ENCODE measurements at places on chromosomes 6 and 20.

DNA sequence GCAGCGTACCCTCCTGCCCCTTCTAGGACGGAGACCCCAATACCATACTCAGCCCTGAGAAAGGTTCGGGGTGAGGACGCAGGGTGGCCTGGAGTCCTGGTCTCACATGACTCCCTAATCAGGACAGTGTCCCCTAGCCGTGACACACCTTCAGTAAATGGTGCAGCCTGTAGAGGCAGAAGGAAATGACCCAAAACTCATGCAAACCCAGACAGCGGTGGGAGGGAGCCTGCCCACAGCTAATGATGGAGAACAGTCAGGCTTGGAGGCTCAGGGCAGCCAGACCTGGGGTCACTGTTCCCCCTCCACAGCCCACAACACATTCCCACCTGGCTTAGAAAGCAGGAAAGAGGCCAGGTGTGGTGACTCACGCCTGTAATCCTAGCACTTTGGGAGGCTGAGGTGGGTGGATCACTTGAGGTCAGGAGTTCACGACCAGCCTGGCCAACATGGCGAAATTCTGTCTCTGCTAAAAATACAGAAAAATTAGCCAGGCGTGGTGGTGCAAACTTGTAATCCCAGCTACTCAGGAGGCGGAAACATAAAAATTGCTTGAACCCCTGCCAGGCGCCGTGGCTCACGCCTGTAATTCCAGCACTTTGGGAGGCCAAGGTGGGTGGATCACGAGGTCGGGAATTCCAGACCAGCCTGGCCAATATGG is 8.8 kb upstream of the HMGA1 start:
- no peak for DNase-seq

- no peak for DNase-seq
Observed at GRCh38 chr6:169175360-169175887, 78.2 kb downstream of the THBS2 start.

GRCh38 chr20:58209652-58210397 is 18.6 kb downstream of the ANKRD60 start:
- no peak for DNase-seq

DNA sequence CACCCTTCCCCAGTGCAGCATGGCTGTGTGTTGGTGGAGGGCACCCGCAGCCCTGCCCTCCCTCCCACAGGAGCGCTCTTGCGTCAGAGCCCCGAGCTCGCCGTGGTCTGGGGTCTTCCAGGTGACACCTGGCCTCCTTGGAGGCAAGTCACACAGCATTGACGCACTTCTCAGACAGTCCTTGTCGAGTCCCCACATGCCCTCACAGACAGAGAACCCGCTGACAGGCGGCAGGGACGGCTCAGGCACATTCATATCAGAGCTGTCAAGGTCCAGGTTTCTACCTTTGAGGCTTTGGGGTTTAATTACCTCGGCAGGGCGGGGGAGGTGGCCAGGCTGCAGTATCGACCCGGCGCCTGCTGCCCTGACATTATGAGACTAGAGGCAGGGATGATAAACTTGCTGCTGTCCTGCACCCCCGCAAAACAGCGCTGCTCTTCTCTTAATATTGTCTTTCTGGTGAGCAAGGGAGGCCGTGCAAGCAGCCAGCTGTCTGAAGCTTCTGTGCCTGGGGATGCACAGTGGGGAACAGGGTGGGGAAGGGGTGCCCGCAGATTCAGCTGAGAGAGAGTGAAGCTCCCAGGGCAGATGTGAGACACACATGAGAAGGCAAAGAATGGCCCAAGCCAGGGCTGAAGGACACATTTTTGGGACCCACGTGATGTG is 4.7 kb downstream of the NPEPL1 start:
- DNase-seq, result no peak

DNA sequence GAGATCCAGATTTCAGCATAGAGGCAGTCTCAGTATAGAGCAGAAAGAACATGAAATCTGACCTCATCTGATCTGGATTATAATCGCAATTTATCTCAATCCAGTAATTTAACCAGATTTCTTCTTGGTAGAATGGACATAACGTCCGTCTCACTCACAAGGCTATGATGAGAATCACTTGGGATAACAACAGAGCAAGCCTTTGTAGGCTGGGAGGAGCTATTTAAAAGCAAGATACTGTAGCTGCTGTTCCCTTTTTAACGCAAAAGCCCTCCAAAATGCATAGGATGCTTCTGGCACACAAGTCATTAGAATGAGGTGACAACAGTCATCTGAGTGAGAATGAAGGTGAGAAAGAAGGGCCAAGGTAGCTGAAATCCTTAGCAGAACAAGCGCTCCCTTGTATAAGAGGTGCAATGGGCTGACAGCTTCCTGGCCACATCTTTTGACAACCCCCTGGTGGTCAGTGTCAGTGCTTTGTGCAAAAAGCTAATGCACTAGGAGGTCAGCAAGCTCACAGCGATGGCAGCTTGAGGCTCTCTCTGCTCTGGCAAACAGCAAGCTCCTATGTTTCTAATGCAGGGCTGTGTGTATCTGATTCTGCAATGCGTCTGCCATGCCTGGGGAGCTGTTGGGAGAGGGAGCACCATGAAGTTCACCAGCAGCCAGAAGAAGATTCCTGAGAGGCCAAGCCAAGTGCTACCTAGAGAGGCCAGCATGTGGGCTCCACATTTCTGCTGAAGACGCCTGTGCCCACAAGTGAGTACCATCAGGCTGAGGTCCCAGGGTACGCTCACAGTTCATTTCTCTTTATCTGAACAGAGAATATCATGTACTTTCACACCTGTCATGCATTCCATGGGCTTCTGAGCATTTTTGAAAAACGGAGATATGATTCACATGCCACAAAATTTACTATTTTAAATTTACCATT is 16.2 kb downstream of the METTL24 start:
- DNase-seq, result no peak

DNA sequence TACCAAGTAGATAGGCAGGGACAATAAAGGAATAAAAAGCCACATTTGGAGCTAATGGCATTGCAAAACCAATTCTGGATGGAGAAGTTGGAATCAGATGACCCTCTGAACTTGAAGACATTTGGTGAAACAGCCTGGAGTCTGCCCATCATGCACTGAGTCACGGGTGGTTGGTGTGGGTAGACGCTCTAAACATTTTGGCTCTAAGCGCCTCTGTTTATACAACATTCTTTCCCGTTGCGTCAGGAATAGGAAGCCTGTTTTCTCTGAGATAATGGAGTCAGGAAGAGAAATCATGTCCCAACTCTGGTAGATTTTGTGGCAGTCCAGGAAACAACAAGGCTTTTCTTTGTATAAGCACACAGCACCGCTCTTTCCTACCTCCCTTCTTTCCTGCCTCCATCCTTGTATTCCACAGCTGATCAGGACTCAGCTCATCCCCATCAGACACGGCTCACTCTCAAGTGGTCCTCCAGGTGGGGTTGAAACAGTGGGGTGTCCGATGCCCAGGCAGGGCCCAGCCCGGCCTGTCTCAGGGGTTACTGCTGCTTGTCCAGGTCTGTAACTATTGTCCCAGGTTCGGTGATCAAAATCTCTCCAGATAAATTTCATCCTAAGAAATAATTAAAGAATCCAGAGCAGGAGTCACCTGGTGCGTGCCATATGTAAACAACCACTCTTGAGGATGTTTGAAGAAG is 12.1 kb upstream of the RAMACL start:
- DNase-seq, result peak; percentile 65

DNA sequence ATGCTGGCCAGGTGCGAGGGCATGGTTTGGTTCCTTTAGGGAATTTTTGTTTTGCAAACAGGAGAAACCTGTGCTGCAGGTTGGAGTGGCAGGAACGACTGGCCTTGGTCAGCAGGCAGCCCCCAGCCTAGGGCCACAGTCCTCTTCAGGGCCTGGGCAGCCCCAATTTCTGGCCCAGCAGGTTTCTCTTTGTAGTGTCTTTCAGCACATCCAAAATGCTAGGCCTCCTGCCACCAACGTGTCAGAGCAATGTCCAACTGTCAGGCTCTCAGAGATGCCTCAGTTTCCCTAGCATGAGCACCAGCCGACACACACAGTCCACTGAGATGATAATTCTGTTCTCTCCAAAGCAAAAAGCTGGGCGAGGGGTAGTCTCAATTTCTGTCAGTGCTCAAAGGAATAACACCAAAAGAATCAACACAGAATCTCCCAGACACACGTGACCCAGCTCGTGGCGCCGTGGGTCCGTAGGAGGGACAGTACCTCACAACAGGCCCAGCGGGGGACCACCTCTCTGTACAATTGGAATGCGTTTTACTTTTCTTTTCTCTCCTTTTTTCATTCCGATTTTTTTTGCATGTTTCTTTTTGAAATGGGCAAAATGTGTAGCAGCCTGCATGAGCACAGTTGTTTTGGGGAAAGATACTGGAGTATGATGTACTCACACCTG is 125.9 kb downstream of the TAF4 start:
- DNase-seq, result no peak

GRCh38 chr20:49261173-49261572 is 16.7 kb downstream of the ZNFX1 start:
- no peak for DNase-seq

- no peak for DNase-seq
Observed at GRCh38 chr20:5899444-5899843, 50.9 kb downstream of the TRMT6 start.

DNA sequence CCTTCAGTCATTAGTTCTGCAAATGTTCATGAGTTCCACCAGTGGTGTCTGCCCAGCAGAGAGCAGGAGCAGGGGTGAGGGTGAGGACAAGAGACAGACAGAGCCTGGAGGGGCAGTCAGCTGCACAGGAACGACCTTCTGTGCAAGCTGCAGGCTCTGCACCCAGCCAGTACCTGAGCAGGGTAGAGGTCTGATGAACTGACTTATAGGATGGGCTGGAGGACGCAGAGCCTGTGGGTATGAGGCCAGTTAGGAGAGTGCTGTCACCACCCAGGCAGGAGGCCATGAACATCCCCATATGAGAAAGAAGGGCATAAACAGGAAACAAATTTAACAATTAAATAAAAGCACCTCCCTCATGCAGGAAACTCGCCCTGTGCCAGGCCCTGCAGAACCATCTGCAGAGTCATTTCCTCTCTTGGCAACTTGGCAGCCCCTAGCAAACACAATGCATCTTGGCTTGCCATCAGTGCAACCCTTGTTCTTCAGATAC is 17.9 kb downstream of the C6orf15 start:
- DNase-seq, result no peak

- DNase-seq, result no peak
Observed at GRCh38 chr6:26103141-26103769, 16.0 kb downstream of the HFE start.

- DNase-seq, result no peak
Observed at GRCh38 chr6:139722530-139722929, 348.1 kb upstream of the CITED2 start.

GRCh38 chr6:79261666-79262065 is 27.2 kb upstream of the HMGN3 start:
- no peak for DNase-seq

DNA sequence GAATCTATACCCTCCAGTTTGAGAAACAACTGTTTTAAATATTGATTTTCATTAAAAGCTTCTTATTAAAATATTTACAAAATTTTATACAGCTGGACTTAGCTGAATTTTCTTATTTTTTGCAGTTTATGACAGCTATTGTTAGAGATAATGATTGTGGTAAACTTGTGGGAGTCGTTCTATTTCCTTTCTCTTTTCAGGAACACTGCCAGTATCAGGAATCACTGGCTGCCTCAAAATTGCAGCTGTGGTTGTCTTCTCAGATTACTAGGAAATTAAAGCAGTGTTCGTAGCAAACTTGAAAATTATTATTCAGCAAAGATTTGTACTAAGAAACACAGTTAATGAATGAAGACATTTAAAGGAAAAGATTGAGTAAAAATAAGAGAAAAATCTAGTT is 311.0 kb downstream of the CENPW start:
- DNase-seq, result no peak

- no peak for DNase-seq
Observed at GRCh38 chr20:5843054-5843592, 92.9 kb downstream of the SHLD1 start.

DNA sequence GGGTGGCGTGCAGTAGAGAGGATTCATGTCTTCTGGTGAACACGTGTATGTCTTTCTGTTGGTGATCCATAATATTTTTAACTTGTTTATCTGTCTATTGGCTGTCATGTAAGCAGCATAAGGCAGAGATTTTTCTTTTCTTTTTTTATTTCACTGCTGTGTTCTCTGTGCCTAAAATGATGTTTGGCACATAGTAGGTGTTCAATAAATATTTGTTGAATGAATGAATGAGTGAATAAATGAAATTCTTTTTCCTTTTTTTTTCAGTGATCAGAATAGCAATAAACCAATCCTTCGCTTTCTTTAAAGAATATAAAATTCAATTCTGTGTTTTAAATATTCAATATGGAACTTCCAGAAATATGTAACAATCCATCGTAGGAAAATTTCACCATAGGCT is 30.0 kb downstream of the MAK start:
- DNase-seq, result no peak

DNA sequence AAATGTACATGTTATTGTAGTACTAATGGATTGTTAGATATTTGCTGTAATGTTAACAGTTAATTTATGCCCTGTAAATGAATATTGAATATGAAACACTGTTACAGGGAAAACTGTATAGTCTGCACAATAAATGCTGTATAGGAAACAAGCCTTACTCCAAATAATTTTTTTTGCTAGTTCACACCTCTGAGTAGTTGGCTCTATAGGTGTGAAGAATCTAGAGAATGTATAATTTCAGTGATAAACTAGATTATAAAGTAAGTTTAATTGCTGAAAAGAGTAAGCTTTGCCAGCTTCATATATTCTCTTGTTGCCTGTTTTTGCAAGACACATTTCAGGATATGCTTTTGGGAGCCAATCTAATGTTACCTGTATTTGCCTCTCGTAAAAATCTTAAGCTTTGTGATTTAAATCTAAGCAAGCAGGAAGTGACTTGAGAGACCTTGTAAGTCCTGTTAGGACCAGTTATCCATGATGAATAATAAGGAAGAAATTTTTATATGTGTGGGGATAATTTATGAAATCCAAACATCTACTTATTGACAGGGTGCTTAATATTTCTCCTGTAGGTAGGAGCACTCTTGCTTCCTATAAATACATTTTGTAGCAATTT is 232.4 kb downstream of the ZFAND3 start:
- no peak for DNase-seq

DNA sequence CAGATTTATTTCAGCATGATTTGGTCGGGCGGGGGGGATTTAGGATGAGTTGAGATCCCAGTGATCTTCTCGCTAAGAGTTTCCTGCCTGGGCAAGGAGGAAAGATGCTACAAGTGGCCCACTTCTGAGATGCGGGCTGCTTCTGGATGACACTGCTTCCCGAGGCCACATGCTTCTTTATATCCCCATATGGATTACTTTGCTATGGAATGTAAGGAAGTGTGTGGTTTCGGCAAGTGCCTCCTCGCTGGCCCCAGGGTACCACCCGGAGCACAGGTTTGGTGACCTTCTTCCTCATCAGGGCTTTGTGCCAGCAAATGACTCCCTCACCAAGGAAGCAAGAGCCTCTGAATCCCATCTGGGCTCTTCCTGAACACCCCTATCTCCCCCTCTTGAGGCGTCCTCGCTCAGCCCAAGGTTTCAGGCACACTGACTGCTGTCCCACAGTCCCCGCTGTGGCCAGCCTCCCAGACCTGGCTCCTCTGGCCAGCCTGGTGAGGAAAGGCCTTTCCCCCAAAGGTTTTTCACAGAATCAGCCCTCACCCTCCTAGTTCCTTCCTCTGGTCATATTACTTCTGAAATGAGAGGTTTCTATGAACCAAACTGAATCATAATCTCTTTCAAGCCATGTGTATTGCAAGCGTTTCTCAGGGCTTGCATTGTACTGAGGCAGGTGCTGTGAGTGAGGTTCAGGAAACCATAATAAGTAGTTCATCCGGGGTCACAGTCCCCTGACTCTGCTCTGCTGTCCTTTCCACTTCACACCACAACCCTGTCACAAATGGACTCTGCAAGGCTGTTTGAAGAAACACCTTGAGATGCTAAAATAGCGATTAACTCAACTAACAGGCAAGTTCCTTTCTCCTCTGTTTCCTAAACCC is 41.7 kb upstream of the IL17A start:
- no peak for DNase-seq

- DNase-seq, result peak; percentile 66
Observed at GRCh38 chr6:106163966-106164877, 78.1 kb downstream of the PRDM1 start.

Data from fibroblast of skin of left quadriceps (primary cell).